Stimulated activated CD8-positive, alpha-beta memory T cell treated with anti-CD3 and anti-CD28 coated beads, Interleukin-7, amount 100 ng/mL, for 4 hours (primary cell): ENCODE measurements at places on chromosomes 12 and 14.

DNA sequence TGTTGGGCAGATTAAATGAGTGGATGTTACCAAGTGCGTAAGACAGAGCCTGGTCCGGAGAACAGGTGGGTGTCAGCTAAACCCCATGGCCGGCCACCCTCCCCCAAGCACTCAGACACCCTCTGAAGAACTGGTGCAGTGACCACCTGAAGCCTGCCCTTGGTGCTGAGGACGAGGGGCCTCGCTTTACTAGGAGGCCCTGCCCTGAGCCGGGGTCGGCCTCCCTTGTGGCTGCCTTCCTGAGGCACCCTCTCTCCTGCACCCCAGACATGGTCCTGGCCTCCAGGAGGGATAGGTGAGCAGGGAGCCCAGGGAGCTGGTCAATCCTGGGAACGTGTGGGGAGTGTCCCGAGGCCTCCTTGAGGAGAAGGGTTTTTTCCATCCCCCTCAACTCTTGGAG lies 4.9 kb upstream of the KIF26A start:
- no peak for DNase-seq

- no peak for DNase-seq
These were observed 183.7 kb downstream of the BMP4 start for GRCh38 chr14:53772936-53773335.

DNA sequence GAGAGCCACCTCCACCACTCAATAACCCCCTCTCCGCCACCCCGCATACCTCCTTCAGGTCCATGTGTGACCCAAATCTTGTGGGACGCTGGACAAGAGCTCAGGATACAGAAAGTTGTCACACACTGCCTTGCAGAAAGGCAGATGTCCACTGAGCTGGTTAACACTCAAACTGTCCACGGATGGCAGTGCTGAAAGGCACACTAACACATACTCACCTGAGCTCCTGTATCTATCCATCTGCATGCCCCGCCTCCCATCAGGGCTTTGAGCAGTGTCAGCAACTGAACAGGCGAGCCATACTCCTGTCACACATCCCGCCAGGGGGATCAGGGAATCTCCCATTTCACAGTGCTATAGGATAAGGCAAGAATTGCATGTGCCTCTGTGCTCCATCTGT lies 642.0 kb downstream of the GALC start:
- no peak for DNase-seq

DNA sequence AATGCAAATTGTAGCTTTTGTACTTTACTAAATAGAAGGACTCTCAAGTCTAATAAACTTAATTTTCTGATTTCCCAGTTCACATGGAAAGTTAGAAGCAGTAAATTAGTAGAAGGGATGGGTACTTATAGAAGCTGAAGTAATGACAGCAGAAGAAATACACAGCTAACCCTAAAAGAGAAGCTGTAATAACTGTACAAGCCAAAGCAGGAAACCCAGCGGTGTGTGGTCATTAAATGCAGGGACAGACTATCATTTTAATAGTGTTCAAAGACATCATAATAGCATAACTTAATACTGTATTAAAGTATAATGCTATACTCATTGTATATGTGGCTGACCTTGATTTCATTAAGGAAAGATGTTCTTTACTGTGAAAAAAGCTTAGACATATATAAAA lies 74.9 kb downstream of the PCNX1 start:
- DNase-seq: no peak

DNA sequence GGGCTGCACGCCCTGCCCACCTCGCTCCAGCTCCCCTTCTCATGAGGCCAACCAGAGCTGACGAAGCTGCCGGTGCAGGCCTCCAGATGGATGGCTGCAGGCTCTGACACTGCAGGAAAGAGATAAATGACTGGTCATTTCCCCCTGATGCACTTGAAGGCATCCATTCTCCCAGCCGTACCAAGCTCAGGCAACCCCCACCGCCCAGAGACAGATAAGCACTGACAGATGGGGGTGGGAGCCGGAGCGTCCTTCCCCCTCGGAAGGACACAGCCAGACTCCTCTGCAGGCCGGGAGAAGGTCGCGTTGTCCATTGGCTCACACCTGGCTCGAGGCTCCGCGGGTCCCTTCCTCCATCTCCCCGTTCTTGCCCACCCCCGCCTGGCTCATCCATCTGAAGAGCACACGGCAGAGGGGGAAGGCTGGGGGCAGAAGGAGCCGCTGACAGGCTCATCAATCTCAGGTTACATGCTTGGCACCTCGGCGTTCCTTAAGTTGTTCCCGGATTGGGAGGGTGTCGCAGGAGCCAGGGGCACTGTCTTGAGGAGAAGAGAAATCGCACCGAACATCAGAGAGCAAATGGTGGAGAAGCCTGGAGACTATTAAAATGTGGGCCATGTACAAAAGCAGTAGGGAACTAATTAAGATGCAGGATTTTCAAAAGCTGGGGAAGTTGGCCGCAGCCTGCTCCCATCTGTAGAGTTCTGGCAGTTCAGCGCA lies 151.6 kb downstream of the DPF3 start:
- no peak for DNase-seq

GRCh38 chr12:124347335-124347734 lies 52.4 kb downstream of the RFLNA start:
- no peak for DNase-seq

- peak; percentile 60 for DNase-seq
These were observed 644 bp downstream of the NAB2 start for GRCh38 chr12:57089271-57090245.

DNA sequence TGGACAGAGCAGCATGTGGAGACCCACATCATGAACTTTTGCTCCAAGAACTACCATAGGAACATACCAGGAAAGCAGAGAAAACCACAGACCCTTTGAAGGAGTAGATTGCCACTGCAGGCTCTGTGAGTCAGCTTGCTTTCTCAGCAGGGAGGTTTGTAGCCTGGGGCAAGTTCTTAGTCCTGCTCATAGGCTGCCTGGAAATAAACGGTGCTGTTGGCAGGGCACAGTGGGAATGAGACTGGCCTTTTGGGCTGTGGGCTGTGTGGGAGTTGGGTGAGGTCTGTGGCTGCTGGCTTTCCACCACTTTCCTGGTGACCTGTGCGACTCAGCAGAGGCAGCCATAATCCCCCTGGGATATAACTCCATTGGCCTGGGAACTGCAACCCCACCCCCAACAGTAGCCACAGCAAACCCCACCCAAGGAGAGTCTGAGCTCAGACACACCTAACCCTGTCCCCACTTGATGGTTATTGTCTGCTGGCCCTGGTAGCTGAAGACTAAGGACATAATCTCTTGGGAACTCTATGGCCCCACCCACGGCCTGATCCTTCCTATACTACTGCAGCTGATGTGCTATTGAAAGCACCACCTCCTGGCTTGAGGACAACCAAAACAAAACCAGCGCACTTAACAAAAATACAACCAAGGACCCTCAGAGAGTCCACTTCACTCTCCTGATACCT lies 192.1 kb upstream of the GARIN6 start:
- no peak for DNase-seq

- DNase-seq: no peak
These were observed 62.2 kb downstream of the SOX5 start for GRCh38 chr12:23887055-23887835.

DNA sequence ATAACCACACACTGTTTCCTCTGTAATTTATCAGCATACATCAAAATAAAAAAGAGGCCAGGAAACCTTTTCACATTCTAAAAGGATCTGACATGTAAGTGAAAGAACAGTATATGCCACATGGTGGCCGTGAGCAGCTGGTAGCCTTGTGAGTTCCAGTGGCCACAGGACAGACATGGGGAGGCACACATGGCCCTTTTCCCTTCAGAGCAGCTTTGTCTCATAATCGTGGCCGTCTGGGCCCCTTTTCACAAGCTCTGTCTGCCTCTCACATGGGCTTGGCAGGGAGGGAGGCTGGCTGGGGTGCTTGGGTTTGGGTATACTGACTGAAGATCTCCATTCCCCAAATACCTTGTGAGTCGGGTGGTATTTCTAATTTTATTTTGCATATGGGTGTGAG lies 1.5 kb upstream of the ZDHHC22 start:
- no peak for DNase-seq

GRCh38 chr12:131141514-131141913 lies 187.8 kb downstream of the ADGRD1 start:
- no peak for DNase-seq

- no peak for DNase-seq
These were observed 89.9 kb downstream of the BICD1 start for GRCh38 chr12:32196250-32197198.

DNA sequence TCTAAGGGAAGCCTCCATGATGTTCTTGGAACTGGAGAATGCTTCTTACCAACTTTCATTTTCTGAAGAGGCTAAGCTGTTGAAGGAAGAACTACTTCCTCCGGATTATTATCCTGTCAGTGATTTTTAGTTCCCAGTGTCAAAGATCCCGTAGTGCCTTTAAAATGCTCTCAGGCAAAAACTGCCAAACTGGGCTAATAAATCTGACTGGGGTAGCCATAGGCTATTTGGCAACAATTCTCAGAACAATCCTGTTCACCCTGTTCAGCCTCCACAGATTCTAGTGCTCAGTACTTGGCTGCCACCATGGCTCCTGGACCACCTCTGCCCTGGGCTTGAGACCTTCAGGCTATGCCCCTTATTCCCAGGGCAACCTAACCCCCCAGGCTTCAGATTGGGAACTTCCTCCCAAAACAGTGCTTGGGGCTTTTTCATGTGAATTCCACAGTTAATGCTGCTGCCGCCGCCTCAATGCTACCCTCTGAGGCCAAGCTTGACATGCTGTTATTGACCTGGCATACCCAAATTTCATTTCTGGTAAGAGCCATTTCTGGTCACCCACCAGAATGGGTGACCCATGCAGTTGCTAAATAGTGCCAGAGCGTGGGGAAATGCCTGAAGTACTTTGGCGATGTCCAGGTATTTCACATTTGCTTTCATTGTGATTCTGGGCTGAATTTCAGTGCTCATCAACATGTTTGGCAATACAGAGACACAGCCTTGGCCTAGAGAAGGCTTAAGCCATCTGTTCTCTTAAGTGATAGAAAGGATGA lies 110.0 kb upstream of the ARHGAP5 start:
- no peak for DNase-seq

DNA sequence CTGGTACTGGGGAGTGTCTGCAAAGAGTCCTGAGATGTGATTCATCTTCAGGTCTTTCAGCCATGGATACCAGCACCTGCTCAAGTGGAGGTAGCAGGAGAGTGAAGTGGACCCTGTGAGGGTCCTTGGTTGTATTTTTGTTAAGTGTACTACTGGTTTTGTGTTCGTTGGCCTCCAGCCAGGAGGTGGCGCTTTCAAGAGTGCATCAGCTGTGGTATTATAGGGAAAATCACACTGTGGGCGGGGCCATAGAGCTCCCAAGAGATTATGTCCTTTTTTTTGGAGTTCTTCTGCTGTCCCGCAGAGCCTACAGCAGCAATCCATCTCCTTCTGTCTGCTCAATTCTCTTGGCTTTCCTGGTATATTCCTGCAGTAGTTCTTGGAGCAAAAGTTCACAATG lies 66.8 kb downstream of the SPATA7 start:
- DNase-seq: no peak

DNA sequence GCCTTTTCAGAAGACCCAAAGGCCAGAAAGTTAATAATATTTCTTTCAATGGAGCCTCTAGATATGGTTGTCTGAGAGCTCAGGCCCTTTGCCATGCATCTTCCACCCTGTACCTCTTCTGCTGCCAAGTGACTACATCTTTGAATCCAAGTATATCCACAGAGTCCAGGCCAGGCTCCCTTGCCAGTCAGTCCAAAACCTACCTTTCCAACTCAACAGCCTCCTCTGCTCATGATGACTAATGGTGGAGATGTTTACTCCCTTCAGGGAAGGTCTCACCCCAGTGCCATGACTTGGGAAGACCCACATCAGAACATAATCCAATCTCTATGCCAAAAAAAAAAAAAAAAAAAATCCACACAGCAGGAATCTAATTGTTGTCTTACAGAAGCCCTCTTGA lies 20.4 kb downstream of the TTC9 start:
- no peak for DNase-seq

GRCh38 chr12:96400631-96401075 lies 414 bp upstream of the CDK17 start:
- no peak for DNase-seq

- no peak for DNase-seq
These were observed 58.5 kb upstream of the PLXNC1 start for GRCh38 chr12:94089891-94090290.

- no peak for DNase-seq
These were observed 132.4 kb downstream of the GCH1 start for GRCh38 chr14:54769951-54770863.

DNA sequence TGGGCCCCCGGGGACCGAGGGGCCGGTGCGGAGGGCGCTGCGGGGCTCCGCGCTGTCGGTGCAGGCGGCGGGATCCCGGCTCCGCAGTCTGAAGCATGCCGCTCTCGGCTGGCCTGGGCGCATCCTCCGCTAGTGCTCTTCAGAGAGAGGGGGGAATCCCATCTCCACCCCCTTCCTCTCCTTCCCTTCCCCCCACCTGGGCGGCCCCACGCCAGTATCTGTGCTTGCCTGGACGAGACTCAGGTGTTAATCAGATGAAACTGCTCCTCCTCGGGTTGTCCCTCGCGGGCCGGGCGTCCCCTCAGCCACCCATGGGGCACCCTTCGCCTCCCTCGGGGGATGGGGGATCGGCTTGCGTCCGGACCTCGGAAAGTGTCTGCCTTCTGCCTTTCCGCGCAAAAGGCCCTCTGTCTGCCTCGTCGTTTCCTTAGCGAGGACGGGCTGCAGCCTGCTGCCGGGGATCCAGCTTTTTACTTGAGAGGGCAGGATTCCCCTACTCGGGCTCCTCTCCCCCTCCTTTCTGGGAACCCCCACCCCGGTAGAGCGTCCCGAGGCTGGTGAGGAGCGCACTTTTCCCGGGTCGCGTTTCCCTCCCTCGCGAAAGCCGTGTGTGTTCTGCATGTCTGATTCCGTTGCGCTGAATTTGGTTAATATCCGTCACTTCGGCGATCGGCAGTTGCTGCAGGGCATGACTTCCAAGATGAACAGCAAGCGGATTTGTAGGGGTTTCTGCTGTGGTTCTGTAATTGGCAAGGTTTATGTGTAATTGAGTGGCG lies 1.1 kb downstream of the GPHN start:
- peak; percentile 42 for DNase-seq

DNA sequence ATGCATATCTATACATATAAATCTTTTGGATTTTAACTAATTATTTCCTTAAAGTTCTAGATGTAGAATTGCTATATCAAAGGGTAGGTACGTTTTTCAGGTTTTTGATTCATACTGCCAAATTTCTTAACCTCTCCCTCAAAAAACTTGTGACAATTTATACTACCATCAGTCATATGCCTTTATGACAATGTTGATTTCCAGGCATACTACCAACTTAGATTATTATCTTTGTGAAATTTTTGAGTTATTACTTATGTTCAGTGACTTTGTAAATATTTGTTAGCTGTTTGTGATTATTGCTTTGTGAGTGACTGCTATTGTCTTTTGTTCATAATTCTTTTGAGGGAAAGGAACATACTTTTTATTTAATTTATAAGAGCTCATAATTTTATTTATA lies 107.0 kb downstream of the SLC38A6 start:
- DNase-seq: no peak
